Esophagus squamous epithelium (tissue), 5 donors: ENCODE measurements at places on chromosomes 1 and 21. TPM values are rescaled to one million over a fixed set of nuclear protein-coding genes. Genes with fewer than 3 reads are reported as not detected.

DNA sequence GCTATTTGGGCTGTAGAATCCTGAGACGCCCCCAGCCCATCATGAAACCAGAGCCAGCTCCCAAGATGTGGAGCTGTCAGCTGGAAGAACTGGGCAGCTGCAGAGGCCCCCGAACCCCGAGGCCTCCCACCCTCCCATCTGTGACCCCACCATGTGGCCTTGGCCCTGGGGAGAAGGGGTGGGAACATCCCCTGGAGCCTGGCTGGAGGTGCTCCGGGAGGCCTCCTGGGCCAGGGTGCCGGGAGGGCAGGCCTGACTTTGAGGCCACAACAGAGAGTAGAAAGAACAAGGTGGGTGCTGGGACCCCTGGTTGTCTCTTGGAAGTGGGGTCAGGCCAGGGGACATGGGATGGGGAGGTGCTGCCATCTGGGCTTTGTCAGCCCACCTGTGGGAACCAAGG lies 6.0 kb upstream of the SMYD3 start:
- DNase-seq = no peak

DNA sequence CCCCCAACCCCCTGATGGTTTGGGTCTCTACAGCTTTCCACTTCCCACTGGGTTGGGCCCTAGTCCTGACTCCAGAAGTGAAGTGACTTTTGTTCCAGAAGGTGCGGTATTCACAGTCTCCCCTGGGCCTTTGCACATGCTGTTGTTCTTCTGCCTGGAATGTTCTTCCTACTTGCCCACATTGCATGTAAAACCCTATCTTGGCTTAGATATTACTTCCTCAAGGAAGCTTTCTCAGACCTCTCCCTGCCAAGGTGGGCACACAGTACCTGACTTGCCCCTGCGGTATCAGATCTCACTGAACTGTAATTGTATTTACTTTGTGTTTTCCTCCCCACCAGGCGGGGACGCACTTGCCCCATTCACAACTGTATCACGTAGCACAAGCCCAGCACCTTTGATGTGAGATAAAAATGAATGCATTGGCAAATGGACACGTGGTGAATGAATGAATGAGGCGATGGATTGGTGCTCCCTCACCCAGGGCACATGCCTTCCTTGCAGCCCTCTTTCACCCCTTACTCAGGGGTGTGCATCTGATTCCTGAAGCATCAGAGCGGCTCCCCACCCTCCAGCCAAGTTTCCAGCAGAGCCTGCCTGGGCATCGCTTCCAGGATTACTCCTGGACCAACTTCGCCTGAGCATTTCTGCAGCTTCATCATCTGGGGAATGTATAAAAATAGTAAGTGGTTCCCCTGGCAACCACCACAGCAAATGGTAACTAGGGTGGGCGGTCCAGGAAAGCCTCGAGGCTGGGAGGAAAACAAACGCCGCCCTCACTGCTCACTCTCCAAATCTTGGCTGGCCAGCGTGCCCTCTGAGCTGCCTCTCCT lies 19.8 kb downstream of the NENF start:
- DNase-seq = no peak

GRCh38 chr1:51331206-51332100 lies 1.1 kb upstream of the TTC39A start:
- no peak for DNase-seq

The DNASE2B gene
- not detected for total RNA-seq

DNA sequence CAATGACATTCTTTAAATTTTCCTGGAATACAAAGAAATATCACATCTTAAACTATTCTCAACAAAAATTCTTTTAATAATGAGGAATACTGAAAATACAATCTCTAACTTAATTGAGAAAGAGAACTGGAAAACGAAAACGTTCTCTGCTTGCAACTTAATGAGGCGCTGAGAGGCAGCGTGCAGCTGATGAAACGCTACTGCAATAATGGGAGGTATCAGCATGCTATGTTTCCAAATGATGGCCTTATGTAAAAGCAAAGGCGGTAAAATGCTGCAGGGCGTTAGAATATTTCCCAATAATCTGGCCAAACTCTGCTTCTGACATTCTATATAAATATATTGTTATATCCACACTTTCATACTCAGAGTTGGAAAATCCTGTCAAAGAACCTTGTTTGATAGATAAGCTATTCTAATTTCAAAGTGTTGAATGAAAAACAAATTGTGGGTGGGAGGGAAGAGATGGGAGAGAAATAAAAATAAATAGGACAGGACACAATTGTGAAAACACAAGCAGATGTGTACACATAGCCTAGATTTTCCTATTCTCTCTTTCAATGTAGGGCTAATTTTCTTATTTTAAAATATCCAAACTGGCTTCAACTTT lies 70.9 kb downstream of the APP start:
- DNase-seq = no peak

DNA sequence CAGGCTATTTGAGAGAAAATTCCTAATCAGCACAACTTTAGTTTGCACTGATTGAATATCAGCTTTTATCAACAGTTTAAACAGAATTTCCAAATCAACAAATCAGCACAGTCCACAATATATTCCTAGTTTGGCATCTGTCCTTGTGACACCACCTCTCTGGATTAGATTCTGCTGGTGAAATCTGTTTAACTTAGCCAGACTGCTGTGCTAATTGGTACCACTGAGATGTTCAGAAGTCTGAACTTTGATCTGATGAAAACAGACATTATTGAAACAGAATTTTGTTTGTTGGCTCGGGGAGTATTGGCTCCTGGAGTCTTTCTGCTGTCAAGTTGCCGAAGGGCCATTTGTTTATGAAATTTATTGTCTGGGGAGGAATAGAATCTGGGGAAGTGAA lies 17.0 kb upstream of the NGF start:
- no peak for DNase-seq

The NHLH1 gene
- not detected for total RNA-seq

The AIM2 gene
- total RNA-seq = 3.2 TPM

The S100A7A gene
- not detected for total RNA-seq

DNA sequence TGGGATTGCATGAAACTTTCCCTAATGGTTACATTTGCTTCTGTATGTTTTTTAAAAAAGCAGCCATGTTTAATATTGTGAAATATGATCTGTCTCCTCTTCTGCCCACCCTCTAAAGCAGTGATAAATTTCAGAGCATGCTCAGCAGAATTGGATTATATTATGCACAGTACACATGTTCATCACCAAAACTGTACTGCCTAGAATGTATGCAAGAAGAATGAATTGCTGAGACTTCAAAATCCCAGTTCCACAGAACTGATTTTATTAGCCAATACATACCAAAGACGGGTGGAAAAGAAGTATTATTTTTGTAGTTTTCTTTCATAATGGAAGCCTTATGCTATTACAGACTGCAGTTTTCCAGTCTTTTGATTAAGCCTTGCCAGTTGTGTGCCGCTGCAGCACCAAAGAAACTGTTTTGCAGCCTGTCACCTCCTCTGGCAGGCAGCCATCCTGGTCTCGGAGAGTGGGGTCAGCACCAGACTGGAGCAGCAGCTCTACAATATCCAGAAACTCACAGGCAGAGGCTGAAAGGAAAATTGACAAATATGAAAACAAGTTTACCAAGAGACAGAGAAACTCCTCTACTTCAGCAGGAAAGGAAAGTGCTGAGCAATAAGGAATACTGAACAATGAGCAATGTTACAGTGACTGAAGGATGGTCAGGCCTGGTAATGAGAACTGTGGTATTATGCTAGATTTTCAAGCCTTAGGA lies 58.1 kb downstream of the LHX4 start:
- DNase-seq = no peak

The CFAP141 gene
- total RNA-seq = not detected

DNA sequence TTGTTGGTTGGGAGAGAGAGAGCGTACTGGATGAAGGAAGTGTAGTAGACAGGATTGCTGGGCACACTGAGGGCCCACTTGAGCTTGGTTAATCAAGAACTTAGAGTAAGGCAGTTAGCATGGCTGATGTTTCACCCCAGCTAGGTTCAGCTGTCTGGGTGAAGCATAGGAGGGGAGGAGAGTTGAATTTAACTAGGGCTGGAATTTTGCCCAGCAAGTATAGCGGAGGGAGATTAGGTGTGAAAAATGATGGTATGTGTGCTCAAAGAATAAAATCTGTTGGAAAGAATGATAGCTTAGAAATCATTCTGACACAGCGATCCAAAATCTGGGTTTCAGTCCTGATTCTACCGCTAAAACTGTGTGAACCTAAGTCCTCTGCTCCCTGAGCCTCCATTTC lies 461.5 kb upstream of the PROX1 start:
- DNase-seq = no peak

DNA sequence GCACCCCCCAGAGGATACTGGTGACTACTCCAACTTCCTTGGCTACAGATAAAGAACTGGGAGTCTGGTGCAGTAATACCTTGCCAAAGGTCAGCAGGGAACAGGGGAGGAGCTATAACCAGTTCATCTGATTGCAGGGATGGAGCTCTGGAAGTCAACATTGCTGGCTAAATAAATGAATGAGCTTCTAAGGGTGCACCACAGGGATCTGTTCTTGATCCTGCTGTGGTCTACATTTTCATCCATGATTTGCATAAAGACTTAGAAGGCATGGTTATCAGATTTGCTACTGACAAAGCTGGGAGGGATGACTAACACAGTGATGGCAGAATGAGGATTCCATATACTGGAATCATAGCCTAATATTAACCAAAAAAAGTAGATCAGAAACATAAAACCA lies 18.3 kb downstream of the PLEKHA6 start:
- DNase-seq = no peak

DNA sequence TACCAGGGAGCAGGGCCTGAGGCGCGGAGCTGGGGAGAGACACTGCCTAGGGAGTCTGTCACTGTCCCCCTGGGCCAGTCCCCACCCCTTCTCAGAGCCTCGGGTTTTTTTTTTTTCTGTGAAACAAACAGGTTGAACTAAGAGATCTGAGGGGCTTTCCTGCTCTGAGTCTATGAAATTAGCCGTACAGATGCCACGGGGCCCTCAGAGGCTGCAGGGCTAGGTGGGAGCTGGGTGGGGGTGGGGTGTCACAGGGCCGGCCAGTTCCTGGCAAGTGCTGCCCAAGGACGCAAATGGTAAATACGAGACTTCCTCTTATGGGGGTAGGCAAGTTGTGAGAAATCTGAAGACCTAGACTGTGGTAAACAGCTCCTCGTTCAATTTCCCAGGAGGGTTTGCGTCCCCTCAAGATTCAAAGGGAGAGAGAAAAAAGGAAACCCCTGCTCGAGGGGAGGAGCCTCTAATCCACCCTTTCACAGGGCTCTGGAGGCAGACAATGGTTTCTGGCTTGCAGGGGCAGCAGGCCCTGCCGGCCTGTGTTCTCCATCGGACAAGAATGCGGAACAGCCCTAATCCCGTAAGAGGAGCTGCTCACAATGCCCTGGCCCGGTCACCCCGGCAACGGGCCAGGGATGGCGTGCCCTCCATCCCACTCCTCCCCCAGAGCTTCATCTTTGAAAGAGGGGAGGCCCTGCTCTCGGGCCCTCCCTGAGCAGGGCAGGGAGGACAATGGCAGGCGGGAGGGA lies 7.8 kb downstream of the NUAK2 start:
- no peak for DNase-seq

GRCh38 chr1:17023573-17023972 lies 11.8 kb upstream of the ATP13A2 start:
- DNase-seq = no peak

The NBPF4 gene
- total RNA-seq = not detected

- DNase-seq = no peak
Measured at GRCh38 chr1:27009601-27010197, 3.0 kb downstream of the TENT5B start.

GRCh38 chr1:160681066-160681890 lies 30.3 kb downstream of the CD48 start:
- DNase-seq = peak; percentile 44

DNA sequence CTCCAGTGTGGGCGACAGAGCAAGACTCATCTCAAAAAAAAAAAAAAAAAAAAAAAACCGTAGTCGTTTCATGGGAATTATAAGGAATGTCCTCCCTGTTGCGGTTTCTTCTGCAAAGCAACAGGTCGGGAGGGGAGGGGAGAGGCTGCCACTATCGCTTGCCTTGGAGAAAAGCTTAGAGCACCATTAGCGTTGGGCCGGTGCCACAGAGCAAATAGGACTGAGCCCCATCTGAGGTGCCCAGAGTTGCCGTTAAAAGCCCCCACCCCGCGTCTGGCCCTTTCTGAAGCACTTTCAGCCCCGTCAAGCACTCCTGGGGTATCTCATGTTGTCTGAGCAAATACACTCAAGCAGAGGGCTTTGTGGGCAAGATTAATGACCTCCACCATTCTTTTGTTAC lies 2.2 kb downstream of the RIPPLY3 start:
- DNase-seq = no peak

GRCh38 chr1:234638832-234639799 lies 29.1 kb upstream of the IRF2BP2 start:
- DNase-seq = no peak

- DNase-seq = no peak
Measured at GRCh38 chr21:44957047-44957831, 17.4 kb downstream of the SLX9 start.

DNA sequence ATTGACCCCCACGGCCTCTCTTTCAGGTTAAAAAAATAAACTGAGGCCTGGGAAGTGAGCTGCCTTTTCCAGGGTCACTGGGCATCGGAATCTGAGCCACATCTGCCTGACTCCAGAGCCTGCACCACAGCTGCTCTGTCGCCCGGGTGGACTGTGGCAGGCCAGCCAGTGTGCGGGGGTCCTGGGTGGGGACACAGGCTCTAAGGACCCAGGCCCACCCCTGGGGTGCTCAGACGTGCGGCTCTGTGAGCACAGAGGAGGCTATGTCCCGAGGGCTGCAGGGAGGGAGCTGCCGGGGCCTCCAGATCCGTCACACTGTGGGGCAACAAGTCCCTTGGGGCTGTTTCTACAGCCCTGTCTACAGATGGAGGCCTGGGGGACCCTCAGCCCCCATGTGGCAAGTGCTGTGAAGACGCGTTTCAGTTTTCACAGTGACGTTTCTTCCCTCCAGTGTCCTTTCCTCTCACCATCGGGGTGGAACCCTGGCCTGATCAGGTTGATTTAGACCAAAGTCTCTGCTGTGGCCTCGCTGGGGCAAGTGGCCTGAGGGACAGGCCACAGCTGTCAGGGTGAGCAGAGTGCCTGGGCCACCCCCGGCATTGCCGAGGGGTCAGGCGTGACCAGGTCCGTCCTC lies 39.2 kb upstream of the ACTRT2 start:
- DNase-seq = no peak

- DNase-seq = no peak
Measured at GRCh38 chr1:34612091-34612827, 142.6 kb upstream of the GJB5 start.

- no peak for DNase-seq
Measured at GRCh38 chr1:221470000-221470698, 271.7 kb downstream of the DUSP10 start.

The RPTN gene
- total RNA-seq = 0.19 TPM

DNA sequence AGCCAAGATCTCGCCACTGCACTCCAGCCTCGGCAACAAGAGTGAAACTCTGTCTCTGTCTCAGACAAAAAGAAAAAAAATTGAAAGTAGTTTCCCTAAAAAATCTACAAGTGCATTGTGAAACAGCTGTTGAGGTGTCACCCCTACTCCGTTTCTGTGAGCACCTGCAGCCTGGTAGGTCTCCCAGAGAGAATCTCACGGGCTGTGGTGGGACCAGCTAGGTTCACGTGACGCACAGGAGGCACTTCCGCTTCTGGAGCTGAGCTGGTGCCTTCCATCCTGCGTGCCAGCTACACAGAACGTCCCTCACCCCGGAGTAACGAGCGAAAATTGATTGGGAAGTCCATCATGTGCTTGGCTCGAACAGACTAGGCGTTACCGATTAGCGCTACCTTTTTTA lies 66.8 kb downstream of the COL24A1 start:
- no peak for DNase-seq

- no peak for DNase-seq
Measured at GRCh38 chr1:241156231-241156965, 200.6 kb downstream of the RGS7 start.

The TRIM46 gene
- total RNA-seq = 0.38 TPM
